CD8-positive, alpha-beta memory T cell (primary cell): ENCODE measurements at places on chromosomes 7 and 10.

- DNase-seq: no peak
Measured at GRCh38 chr7:113809581-113809980, 109.2 kb downstream of the PPP1R3A start.

- DNase-seq: no peak
Measured at GRCh38 chr10:132257271-132257670, 50.5 kb downstream of the STK32C start.

DNA sequence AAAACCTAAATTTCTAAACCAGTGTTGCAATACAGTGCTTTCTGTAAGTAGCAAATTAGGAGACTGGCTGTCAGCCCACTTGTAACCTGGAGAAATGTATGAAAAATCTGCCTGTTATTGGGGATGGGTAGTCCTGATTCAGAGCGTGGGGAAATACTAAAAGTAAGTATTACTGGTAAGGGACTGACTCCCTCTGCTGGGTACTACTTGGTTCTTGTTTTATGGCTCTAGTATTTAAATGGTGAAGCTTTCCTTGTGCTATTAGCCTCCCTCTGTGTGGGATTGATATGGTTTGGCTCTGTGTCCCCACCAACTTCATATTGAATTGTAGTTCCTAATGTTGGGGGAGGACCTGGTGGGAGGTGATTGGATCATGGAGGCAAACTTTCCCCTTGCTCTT, 886.1 kb downstream of the SORCS1 start:
- no peak for DNase-seq

GRCh38 chr7:137086896-137087295, 218.4 kb downstream of the CHRM2 start:
- no peak for DNase-seq

GRCh38 chr7:83394776-83395175, 232.1 kb upstream of the PCLO start:
- DNase-seq: no peak

- DNase-seq: no peak
Measured at GRCh38 chr10:87862679-87863052, 667 bp downstream of the KLLN start.

DNA sequence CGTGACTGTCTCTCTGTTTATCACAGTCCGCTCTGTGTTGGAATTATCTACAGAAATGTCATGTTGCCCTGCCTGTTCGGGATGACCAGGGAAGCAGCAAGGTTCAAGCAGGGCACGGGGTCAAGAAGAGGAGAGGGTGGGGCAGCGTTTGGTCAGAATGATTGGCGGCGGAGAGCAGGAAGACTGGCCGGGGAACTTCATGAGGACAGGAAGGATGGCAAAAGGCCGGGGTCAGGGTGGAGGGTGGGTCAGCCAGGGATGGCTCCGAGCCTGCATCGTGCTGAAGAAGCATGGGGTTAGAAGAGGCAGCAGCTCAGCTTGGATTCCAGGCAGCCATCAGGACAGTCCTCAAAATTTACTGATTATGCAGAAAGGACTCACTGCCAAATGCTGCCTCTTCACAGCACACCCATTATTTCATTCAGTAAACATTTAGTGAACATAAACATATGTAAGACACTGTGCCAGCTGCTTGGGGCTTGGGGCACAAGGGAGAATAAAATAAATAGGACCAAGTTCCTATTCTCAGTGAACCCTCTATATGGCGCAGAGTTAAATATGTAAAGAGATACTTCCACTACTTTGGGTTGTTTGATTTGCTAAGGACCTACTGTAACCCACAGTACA, 42.8 kb downstream of the WNT2 start:
- DNase-seq: no peak

GRCh38 chr7:140698477-140698876, 2.0 kb downstream of the NDUFB2 start:
- DNase-seq: no peak

DNA sequence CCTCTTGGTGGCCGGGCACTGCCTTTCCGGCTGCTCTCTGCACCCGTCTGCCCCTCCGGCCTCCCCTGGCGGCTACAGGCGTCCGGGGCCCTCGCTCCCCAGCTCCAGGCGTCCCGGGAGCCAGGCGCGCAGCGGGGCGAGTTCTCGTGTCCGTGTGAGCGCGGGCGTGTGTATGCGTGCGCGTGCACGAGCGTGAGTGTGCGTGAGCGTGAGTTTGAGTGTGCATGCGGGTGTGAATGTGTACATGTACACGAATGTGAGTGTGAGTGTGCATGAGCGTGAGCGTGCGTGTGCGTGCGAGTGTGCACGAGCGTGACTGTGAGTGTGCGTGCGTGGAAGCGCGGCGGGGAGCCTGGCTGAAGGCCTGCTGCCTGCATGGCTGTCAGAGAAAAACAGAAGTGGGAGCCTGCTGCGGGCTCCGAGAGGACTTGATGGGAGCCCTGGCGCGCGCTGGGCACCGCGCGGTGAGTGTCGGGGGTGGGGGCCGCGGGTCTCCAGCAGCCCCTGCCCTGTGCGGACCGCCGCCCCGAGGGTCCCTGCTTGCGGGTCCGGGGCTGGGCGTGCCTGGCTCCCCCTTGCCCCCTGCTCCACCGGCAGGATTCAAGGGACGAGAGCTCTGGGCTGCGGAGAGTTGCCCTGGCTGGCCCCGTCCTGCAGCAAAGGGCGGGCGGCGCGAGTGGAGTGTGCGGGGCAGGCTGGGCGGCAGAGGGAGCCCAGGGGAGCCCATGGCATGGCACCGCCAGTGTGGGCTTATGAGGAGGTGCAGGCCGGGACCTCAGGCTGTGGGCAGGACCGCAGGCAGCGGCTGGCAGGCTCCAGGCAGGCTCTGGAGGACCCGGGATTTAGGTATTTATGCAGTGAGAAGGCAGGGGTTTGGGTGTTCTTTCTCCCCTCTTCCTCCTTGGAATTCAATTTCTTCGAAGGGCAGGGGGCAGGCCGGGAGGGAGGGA, 75.8 kb upstream of the EN2 start:
- no peak for DNase-seq

- DNase-seq: no peak
Measured at GRCh38 chr10:59967079-59967478, 60.7 kb upstream of the CCDC6 start.

DNA sequence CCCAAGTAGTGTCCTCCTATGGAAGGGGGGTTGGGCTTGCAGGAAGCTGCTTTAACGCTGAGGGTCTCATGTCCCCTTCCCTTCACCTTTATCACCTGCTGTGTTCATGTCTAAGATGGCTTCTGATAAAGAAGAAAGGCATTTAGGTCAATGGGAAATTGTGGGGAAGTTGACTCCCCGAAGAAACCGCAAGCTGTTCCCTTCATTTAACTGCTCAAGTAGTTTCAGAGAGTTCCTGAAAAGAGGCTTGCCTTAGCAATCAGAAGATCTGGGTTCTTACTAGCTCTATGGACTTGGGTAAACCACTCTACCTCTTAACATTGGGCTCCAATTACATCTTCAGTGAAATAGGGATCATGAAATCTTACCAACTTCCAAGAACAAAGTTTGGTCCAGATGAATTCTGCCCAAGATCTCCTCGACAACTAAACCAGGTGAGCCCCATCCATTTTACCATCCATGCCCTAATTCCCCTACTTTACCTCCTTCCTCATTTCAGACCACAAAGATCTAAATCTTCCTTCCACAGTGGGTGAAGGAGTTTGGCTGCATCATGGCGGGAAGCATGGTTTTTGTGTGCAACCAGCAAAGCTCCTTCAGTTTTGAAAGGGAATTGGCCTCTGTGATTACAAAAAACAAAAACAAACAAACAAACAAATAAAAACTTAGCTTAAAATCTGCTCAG, 30.4 kb upstream of the UCN3 start:
- no peak for DNase-seq
